Mesenteric fat pad (tissue), 1 donor: ENCODE measurements at places on chromosomes 6 and 20. TPM values are rescaled to one million over a fixed set of nuclear protein-coding genes. Genes with fewer than 3 reads are reported as not detected.

The MCHR2 gene
- total RNA-seq, result not detected

The PI16 gene
- 22.5 TPM for total RNA-seq

The PTCHD4 gene
- 1.4 TPM for total RNA-seq

The ZBTB46 gene
- total RNA-seq, result 34.7 TPM

The TPD52L1 gene
- 24.6 TPM for total RNA-seq

The TSHZ2 gene
- total RNA-seq, result 60.5 TPM

The CST5 gene
- total RNA-seq, result not detected

The ULBP2 gene
- total RNA-seq, result 0.96 TPM

DNA sequence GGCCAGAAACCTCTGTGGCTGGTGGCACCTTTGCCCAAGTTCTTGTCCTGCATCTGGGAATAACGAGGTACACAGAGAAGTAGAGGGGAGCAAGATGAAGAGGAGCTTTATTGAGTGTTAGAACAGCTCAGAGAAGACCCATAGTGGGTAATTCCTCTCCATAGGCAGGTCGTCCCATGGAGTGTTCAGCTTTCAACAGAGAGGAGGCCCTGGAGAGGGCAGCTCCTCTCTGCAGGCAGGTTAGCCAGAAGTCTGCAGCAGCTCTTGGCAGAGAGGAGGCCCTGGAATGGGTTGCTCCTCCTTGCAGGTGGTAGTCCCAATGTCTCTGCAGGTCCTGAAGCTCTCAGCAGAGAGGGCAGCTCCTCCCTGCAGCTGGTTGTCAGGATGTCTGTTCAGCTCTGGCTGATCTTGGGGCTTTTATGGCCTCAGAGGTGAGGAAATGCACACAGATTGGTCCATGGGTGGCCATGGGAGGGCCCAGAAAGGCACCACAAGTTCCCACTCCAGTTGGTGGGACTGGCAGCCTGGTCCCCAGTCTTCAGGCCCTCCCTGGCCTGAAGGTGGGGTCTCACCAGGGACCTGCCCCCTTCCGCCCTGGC, 89.0 kb downstream of the IPCEF1 start:
- no peak for DNase-seq

DNA sequence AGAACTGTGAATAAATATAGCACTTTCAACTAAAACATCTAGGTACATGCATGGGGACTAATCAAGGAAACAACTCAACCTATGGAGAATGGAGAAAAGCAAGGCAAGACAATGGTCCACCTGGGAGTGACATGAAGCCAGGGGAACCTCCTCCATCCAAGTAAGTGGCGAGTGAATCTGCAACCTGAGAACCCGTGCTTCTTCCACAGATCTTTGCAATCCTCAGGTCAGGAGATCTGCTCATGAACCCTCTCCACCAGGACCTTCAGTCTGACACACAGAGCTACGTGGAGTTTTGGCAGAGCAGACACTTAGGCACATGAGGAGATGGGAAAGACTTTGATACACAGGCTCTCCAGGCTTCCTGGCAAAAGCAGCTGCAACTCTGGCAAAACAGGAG, 58.8 kb upstream of the KHDRBS2 start:
- no peak for DNase-seq

GRCh38 chr20:46126440-46127056, 8.4 kb downstream of the CD40 start:
- no peak for DNase-seq

GRCh38 chr6:156691018-156691417, 86.2 kb upstream of the ARID1B start:
- DNase-seq, result no peak

DNA sequence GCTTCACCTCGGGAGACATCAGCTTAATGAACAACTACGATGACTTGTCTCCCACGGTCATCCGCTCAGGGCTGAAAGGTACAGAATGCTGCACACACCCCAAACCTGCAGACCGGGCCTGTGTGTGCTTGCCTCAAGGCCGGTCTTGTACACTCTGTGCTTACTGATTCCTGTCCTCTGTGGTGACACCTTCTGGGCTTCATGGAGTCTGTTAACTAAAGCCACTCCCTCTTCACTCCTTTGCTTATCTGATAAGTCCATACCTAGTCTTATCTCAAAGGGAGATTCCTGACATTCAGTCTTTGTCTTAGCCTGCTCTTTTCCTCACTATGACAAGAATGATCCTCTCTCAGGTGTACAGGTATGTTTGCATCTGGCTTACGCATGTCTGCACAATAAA, 107.7 kb upstream of the TMEM181 start:
- no peak for DNase-seq

DNA sequence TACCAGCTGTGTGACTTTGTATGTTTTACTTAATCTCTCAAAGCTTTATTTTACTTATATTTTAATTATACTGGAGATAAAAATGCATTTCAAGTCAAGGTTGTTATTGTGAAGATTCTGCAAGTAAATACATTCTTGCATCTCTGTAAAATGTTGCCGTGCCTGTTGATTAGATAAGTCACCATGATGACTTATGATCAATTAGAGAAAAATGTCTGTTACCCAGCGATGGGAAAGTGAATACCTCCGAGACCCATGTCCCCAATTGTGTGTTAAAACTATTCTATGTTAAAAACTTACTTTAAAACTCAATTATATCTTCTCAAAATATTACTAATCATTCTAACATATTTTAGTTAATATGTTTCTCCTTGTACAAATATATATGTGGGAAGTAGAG, 39.9 kb downstream of the MYB start:
- DNase-seq, result no peak

DNA sequence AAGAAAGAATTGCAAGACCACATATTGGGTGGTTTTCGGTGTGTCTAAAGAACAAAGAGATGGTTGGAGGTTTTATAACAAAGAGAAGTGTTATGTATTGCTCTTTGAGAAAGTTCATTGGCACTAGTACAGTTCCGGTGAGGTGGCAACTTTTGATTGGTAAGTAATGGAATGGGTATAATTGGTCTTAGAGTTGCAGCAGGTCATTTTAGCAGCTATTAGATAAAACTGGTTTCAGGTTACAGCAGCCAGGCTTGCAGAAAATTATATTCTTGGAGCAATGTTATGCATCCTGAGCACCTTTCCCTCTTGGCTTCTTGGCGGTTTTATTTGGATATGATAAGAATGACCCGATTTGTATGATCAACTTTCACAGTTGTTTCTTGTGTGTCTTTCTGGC, 12.3 kb upstream of the SSTR4 start:
- DNase-seq, result no peak

GRCh38 chr6:83966539-83966938, 67.0 kb upstream of the MRAP2 start:
- DNase-seq, result no peak

- DNase-seq, result no peak
Measured at GRCh38 chr20:33482581-33482980, 7.3 kb upstream of the CBFA2T2 start.

DNA sequence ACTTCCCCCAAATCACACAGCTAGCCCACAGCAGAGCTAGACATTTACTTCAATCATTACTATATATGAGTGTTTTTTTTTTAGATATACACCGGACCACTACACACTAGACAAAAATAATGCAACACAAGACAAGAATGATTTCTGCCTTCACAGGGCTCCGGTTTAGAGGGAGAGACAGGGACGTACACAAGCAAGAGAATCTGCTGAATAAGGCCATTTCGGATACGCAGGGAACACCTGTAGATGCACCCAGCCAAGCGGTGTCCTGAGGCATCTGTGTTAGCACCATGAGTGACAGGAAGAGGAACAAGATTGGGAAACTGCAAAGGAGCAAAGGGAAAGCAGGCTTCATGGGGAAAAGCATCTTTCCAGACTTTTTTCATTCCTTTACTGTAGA, 45.7 kb downstream of the HS3ST5 start:
- no peak for DNase-seq

- no peak for DNase-seq
Measured at GRCh38 chr6:149138699-149139294, 178.7 kb upstream of the TAB2 start.

DNA sequence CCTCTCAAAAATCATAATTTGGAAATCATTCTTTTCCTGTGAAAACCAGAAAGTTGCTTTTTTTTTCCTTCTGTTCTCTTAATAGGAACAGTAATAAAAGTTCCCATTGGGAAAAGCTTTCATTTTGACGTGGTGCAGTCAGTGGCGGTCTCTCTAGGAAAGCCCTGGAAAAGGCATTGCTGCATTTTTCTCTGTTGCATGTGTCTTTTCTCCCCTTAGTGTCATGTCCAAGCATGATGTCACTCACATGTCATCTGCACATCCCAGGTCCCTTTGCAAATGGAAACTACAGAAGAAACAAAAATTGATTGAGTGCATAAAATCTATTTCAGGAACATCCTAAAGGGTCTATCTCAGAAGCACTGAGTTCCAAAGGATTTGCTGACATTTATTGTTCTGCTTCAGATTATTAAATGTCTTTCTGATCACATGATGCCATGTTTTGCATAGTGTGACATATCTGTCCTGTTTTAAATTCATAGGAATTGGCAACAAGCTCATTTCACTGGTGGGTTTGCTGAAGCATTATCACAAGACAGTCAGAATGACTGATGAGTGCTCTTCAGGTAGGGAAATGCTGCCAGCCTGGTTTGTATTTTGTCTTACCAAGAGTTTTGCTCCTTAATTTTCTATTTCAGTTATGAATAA, 208.7 kb downstream of the SOX4 start:
- no peak for DNase-seq

GRCh38 chr6:38215651-38216311, 396.3 kb downstream of the ZFAND3 start:
- DNase-seq, result no peak

DNA sequence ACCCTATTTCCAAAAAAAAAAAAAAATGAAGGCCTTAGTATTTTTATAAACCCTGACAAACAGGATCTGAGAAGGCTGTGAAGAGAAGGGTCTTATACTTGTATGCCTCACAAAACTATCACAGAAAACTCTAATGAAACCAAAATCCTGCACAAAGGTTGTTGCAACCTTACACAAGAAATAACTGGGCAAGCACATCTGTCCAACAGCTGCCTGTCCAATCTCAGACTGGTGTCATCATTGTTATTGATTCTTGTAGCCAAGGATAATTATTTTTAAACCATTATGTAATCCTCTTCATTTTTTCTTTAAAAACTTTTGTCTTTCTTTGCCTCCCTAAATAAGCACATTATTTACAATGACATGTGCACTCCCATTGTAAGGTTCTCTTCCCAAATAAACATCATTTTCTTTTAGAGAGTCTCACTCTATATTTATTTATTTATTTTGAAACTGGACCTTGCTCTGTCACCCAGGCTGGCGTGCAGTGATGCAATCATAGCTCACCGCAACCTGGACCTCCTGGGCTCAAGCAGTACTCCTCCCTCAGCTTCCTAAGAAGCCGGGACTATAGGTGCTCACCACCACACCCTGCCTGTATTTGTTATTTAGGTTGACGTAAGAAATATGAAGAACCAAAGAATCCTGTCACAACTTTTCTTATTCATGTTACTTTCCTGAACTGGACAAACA, 697.1 kb downstream of the DOK5 start:
- DNase-seq, result no peak

DNA sequence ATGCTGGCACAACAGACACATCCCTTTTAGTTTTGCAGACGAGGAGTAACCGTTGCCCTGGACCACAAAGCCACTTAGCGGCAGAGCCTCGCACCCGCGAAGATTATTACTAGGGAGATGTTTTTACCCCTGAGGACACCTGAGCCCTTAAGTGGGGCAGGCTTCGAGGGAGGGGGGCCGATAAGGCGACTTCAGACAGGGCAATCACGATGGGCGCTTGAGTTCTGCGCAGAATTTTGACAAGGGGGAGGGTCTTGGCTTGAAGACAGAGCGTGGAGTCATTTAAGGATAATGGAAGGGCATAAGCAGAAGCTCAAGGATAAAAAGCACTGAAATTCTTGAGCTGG, 650 bp upstream of the TTK start:
- DNase-seq, result no peak

- DNase-seq, result no peak
Measured at GRCh38 chr6:143544011-143544696, 32.6 kb upstream of the FUCA2 start.

- DNase-seq, result no peak
Measured at GRCh38 chr20:40895182-40895581, 133.4 kb upstream of the TOP1 start.

DNA sequence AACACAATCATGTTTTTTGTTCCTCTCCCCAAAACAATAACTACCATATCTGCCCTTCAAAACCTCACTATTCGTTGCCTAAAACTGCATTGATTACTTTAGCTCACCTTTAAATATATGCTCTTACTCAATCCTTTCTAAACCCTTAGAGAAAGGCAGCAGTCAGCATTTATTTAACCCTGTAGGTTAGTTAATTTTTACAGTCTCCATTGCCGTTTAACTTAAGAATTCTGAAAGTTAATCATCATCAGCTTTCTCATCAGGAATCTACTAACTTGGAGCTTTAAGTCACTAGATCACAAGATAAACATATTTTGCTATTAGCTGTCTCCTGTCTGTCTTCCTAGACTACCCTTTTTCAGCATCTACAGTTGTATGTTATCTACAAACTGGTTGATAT, 991.9 kb downstream of the EPHA7 start:
- DNase-seq, result no peak

- no peak for DNase-seq
Measured at GRCh38 chr6:137305691-137306090, 86.5 kb upstream of the IFNGR1 start.

- no peak for DNase-seq
Measured at GRCh38 chr6:30219244-30219643, 6.0 kb upstream of the TRIM26 start.
